Hepatocyte (in vitro differentiated cells): ENCODE measurements at places on chromosomes 4 and X.
A peak's percentile ranks its signal among the peaks of the same experiment; 100 is the strongest.

- no peak for DNase-seq
These were observed 5.1 kb downstream of the ZXDA start for GRCh38 chrX:57905141-57905540.

GRCh38 chr4:56727150-56727549 is 46.1 kb upstream of the HOPX start:
- no peak for DNase-seq

- DNase-seq: peak; percentile 79
These were observed 26.7 kb downstream of the HTT-AS start for GRCh38 chr4:3047464-3048286.

GRCh38 chr4:86280246-86280645 is 79.6 kb downstream of the MAPK10 start:
- DNase-seq: no peak
